ENCODE measurements at places on chromosomes 5 and 9.

DNA sequence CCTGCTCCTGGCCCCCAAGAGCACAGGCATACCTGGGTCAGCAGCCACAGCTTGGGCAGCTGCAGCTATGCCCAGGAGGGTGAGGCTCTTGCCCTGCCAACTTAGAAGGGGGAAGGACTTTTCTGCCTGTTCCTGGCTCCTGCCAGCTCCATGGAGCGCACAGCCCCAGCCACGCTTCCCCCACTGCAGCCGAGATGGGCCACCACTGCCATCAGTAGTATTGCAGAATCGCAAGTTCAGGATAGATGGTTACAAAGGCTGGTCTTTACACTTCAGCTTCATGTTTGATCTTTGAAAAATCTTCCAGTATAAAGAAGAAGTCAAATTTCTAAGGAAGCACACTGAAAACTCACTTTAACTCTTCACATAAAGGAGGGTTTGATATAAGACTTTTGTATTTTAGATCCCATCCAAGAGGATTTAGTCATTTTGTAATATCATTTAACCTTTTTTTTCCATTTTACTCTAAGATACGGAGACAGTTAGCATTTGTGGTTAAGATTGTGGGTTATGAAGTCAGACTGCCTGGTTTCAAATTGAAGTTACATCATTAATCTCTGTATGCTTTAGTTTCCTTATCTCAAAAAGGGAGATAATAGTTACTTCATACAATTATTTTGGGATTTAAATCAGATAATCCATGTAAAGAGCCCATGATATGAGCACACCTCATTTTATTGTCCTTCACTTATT lies 81.8 kb downstream of the NLN start:
- DNase-seq: no peak

GRCh38 chr5:98391921-98392625 lies 381.4 kb upstream of the RGMB start:
- DNase-seq: no peak

GRCh38 chr5:135565725-135566421 lies 12.9 kb downstream of the CXCL14 start:
- peak; percentile 56 for DNase-seq

DNA sequence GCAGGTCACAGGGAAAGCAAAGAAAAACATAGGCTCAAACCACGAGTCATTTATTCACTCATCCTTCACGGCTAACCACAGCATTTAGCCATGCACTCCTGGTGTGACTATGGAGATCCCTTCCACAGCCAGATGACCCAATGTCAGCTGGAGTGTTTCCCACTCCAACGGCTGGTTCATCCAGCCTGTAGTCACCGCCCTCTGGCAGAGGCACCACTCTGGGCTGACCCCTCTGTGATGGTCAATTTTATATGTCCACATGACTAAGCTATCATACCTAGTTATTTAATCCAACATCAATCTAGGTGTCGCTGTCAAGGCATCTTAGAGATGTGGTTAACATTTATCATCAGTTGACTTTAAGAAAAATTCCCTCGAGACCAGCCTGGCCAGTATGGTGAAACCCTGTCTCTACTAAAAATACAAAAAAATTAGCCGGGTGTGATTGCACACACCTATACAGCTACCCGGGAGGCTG lies 9.5 kb upstream of the PHF19 start:
- no peak for DNase-seq

DNA sequence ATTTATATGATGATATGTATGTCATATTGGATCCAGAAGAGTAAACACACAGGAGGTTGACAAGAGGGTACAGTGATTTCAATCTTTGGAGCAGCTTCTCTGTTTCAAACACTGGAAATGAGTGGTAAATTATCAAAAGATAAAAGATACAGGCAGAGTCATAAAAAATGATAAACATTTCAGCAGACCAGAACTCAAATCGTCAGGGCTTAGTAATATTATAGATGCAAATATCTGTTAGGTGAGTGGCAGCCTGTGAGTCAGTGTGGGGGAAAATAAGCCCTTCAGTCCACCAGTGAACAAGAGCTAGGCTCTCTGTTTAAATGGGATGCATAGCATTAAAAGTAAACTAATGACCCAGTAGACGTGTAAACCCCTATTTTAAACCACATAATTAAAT lies 1378.1 kb downstream of the EFNA5 start:
- DNase-seq: no peak

All from CD4-positive, alpha-beta T cell treated with Interleukin-10 for 1 hour (primary cell).